ENCODE measurements at places on chromosomes 6 and 20.
A peak's percentile ranks its signal among the peaks of the same experiment; 100 is the strongest.

DNA sequence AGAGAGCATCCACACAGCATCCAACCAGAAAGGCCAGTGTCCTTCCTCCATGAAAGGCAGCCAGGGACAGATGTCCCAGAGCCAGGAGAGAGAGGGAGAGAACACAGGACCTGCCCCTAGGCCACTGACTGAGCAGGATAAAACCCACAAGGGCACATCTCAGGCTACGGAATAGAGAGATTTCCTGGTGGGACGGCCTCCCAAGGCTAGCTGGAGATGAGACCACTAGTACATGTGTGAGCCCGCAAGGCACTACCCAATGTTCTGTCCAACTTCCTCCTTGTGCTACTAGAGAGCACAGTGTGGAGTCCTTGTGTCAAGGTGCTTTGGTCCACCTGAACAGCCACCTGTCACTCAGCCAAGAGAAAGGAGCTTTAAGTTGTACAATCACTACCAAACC lies 44.2 kb downstream of the PLCG1 start:
- no peak for DNase-seq

- peak; percentile 62 for DNase-seq
These were observed 47.8 kb downstream of the ELOVL5 start for GRCh38 chr6:53300656-53301551.

DNA sequence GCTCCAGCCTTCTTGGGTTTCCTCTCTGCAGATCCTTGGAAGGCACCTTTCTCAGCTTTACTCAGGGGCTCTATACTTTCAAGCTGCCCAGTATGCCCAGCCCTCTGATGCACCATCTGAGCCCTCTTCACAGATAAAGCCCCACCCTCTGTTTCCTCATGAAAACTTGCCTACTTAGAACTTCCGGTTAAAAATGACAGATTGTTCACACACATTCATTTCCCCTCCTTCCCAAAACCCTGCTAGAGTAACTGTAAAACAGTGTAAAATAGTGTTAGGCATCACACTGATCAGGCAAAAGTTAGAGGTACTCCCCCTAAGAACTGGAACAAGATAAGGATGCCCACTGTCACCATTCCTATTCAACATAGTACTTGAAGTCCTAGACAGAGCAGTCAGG lies 14.0 kb upstream of the GCM1 start:
- no peak for DNase-seq

- DNase-seq = no peak
These were observed 280.6 kb upstream of the SULF2 start for GRCh38 chr20:48065833-48066232.

DNA sequence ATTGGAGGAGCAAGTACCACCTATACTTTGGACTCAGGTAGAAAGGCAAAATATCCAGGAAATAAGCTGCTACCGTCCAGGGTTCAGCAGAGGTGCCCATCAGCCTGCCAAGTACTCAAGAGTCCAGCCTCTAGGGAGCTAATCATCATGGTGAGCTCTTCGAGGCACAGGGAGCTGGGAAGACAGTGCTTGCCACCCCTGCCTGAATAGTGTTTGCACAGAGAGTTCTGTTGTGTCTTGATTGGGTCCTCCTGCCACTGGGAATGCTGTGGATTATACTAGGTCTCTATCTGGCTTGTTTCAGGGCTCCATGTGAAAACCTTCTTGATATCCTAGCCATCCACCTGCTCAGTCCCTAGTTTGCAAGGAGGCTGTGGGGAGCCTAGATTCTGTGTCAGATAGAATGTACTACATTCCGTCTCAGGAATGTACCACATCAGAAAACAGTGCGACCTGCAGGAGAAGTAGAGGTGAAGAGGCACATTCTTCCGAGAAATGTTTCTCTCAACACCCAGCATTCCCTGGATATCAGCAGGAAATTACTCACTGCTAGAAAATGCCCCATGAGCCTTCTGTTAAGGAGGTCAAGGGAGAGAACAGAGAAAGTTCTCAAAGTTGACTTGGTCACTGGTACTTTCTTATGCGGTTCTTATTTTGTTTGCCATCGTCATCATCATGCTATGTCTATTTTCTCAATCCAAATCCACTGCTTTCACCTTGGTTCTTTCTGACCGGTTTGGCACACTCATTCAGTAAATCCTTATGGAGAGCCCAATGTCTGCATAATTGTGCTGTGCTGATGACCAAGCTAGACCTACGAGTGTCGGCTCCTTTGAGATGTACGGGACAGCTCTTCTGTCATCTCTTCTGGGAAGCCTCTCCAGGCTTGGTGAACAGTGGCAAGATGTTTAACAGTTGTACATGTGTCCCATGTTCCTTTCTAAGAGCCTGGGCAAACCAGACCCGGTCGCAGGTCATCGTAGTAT lies 30.7 kb downstream of the PTPN1 start:
- peak; percentile 96 for DNase-seq

DNA sequence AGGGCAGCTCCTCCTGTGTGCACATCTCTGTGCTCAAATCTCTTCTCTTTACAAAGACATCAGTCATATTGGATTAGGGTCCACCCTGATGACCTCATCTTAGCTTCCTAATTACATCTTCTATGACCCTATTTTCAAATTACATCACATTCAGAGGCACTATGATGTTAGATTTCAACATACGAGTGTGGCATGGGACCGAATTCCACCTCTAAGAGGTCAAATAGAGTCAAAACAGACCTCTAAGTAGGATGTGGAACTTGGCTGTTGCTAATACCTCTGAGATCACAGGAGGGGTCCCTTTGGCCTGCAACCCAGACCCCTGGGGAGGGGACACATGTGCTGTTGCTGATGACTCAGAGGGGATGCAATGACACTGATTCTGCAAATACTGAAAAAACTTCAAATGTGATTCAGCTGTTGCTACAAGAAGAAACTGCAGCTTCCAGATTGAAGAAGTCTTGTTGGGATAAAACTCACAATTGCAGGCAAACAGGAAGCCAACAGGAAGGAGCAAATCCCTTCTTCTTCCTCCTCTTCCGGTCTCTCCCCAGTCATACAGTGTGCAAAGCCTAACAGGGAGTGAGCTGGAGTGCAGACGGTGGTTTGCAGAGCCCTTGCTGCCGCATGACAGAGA lies 216.2 kb downstream of the MYLK4 start:
- DNase-seq = peak; percentile 23

- DNase-seq = no peak
These were observed 76.8 kb downstream of the PTPRK start for GRCh38 chr6:128443553-128443952.

- DNase-seq = peak; percentile 77
These were observed 25.8 kb downstream of the SNRNP48 start for GRCh38 chr6:7615611-7616383.

DNA sequence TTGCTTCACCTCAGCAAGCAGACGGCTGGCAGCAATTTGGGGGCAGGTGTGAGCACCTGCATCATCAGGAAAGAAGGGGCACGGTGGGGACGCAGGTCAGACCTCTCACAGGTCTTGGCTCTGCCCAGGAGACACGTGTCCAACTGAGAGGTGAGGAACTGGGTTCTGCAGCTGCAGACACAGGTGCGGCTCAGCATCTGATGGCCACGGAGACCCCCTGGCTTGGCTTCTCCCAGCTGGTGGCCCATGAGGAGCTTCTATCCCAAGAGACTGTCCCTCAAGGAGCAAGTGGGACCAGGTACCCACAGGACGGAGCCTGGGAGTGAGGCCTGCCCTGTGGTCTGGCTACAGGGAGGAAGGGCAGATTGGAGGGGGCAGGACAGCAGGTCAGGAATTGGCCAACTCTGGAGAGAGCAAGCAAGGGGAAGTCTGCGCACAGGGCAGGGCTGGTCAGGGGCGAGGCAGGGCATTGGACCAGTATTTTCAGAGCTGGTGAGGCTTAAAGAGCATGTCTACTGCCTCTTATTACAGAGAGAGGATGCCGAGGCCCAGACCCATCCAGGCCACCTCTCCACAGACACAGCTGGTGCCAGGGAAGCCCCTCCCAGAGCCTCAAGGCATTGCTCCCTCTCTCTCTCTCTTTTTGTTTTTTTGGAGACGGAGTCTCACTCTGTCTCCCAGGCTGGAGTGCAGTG lies 4.2 kb downstream of the STMN3 start:
- no peak for DNase-seq

- DNase-seq = no peak
These were observed 125.0 kb upstream of the DOK5 start for GRCh38 chr20:54350415-54350814.

GRCh38 chr20:32564921-32565734 lies 20.0 kb downstream of the NOL4L start:
- DNase-seq = peak; percentile 40

DNA sequence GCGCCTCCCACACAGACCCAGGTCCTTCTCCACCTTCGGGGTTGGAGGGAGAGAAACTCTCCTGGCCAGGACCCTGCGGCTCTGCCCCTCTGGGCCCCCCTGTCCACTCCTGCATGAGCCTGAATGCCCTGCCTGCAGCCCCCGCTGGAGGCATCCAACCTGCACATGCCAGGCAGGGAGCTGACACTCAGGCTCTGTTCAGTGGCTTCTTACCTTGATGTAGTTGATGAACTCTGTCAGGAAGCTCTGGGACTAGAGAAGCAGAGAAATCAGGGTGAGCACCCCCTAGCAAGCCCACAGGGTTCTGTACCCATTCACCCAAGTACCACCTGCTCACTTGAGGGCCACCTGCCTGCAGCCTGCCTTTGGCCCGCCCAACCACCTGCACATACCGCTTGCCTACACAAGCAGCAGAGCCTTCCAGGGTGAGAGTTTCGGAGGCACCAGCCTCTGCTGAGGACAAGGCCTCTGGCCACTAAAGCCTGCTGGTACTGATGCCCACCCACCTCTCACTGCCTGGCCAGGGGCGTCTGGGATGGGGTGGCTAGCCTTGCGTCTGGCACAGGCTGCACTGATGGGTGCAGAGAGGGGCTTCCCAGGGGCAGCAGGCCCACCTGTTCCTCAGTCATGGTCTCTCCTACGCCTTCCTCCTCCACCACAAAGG lies 9.7 kb downstream of the DDRGK1 start:
- DNase-seq = no peak
